ENCODE measurements at places on chromosomes 6 and 20. TPM values are rescaled to one million over a fixed set of nuclear protein-coding genes. Genes with fewer than 3 reads are reported as not detected.
A peak's percentile ranks its signal among the peaks of the same experiment; 100 is the strongest.

- no peak overlapping the region for H3K27ac ChIP-seq
- H3K36me3 ChIP-seq = no peaks in the 10 kb centered on the region
- DNase-seq = no peak
- H3K27me3 ChIP-seq = no peaks in the 10 kb centered on the region
- no peak overlapping the region for H3K4me3 ChIP-seq
- H3K4me1 ChIP-seq = no peaks in the 10 kb centered on the region
Measured at GRCh38 chr6:126127659-126128058, 141.3 kb downstream of the TRMT11 start.

The TTLL9 gene
- total RNA-seq = not detected

The IL17A gene
- not detected for total RNA-seq

DNA sequence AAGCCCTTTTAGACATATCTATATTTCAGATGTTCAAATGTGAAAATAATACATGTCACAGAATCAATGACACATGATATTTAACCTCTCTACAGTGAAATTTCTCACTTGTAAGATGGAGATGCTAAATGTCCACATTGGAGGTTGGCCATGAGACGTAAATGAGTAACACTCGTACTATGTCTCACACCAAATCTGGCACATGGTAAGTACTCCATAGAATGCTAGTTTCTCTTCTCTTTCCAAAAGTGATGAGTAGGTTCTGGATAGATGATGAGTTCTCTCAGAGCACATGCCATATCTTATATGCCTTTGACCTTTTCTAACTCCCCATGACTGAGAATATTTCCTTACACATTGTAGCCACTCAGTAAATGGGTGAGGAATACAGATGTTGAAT is 17.7 kb downstream of the GFOD1 start:
- no peak for DNase-seq
- no peaks in the 10 kb centered on the region for H3K27me3 ChIP-seq
- H3K36me3 ChIP-seq = no peaks in the 10 kb centered on the region
- H3K4me1 ChIP-seq = peaks cover 3% of the 10 kb centered on the region
- H3K4me3 ChIP-seq = no peak overlapping the region

- H3K36me3 ChIP-seq = no peaks in the 10 kb centered on the region
- H3K4me1 ChIP-seq = no peaks in the 10 kb centered on the region
- H3K27me3 ChIP-seq = peaks cover 4% of the 10 kb centered on the region
- H3K27ac ChIP-seq = no peak overlapping the region
- no peak overlapping the region for H3K4me3 ChIP-seq
Measured at GRCh38 chr6:12614456-12614855, 102.1 kb upstream of the PHACTR1 start.

The CCDC170 gene
- 0.54 TPM for total RNA-seq

DNA sequence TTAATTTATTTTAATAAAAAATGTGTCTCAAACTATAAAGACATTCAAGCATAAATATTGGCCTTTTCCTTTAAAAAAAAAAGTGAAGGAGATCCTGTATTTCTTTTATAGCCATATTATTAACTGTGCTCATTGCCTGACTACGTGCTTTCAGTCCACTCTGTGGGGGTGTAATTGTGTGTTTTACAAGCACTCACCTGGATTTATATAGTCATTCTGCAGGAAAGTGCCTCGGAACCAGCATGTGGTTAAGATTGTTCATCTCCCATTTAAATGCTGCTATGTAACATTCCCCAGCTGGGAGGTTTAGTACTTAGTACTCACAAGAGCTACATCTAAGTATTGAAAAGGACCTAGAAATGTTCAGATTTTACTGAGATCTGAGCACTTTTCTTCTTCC is 47.9 kb upstream of the SLC22A16 start:
- H3K27ac ChIP-seq = no peak overlapping the region
- H3K36me3 ChIP-seq = no peaks in the 10 kb centered on the region
- peaks cover 8% of the 10 kb centered on the region for H3K4me1 ChIP-seq

GRCh38 chr20:41507851-41508250 is 110.3 kb downstream of the CHD6 start:
- H3K27me3 ChIP-seq = no peaks in the 10 kb centered on the region
- H3K4me3 ChIP-seq = no peak overlapping the region
- H3K4me1 ChIP-seq = peaks cover 15% of the 10 kb centered on the region
- DNase-seq = no peak
- H3K27ac ChIP-seq = no peak overlapping the region

The LST1 gene
- not detected for total RNA-seq

The CFAP206 gene
- 0.28 TPM for total RNA-seq

GRCh38 chr20:61879303-61879620 is 186.4 kb downstream of the TAF4 start:
- H3K36me3 ChIP-seq = no peaks in the 10 kb centered on the region
- peaks cover 4% of the 10 kb centered on the region for H3K27me3 ChIP-seq
- no peaks in the 10 kb centered on the region for H3K4me1 ChIP-seq
- DNase-seq = no peak
- H3K4me3 ChIP-seq = no peak overlapping the region

- peak; percentile 75 for DNase-seq
- H3K27ac ChIP-seq = no peak overlapping the region
- no peaks in the 10 kb centered on the region for H3K27me3 ChIP-seq
- H3K4me3 ChIP-seq = peak overlapping the region; percentile 69
- no peaks in the 10 kb centered on the region for H3K36me3 ChIP-seq
- no peaks in the 10 kb centered on the region for H3K4me1 ChIP-seq
Measured at GRCh38 chr6:26553264-26553634, 15.1 kb downstream of the HMGN4 start.

GRCh38 chr6:47407300-47408281 is 70.0 kb upstream of the CD2AP start:
- no peak overlapping the region for H3K4me3 ChIP-seq
- no peaks in the 10 kb centered on the region for H3K4me1 ChIP-seq
- H3K27me3 ChIP-seq = no peaks in the 10 kb centered on the region
- DNase-seq = no peak

DNA sequence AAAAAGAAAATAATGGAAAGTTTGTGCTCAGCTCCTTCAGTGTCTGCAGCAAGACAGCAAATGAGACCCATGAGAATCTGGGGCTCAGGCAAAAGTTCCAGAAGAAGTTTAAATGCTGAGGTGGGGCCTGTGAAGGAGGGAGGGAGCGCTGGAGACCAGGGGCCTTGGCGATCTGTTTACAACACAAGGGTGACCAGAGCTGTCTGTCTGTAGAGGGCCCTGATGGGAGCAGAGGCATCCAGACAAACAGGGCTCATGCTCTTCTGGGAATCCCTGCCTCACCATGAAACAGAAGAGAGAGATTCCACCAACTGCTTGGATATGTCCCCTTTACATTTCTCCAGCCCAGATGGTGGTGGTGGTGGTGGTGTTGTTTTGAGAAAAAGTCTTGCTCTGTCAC is 79.3 kb upstream of the SHLD1 start:
- no peak overlapping the region for H3K4me3 ChIP-seq
- DNase-seq = no peak
- H3K4me1 ChIP-seq = peaks cover 2% of the 10 kb centered on the region

The TFB1M gene
- 28.1 TPM for total RNA-seq

DNA sequence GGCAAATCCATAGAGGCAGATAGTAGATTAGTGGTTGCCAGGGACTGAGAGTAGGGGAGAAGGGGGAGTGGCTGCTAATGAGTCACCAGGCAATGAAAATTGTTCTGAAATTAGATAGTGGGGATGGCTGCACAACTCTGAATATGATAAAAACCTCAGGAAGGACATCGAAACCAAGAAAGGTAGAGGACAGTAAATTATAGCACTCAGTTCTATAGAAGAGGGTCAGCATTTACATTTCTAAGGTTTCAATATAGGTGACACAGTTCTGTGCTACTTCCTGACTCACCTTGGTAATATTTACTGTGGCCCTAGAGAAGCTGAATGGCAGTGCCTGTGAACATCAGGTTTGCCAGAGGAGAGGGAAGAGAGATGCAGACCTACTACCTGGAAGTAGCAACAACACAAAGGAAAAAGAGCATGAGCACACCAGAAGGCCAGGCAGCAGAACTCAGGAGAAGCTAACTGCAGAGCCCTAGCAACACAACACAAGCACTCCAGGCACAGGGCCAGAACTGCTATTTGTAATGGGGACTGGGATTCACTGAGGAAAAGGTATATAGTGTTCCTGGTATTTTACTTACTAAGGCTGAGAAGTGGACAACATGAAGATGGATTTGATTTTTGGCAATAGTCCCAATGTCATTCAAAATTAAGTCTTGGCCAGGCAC is 75.9 kb downstream of the PLCG1 start:
- H3K27me3 ChIP-seq = no peaks in the 10 kb centered on the region
- H3K4me3 ChIP-seq = no peak overlapping the region
- no peaks in the 10 kb centered on the region for H3K36me3 ChIP-seq
- peak; percentile 48 for DNase-seq

The BPIFB1 gene
- total RNA-seq = not detected

The UFL1 gene
- 32.8 TPM for total RNA-seq

The TRIM10 gene
- not detected for total RNA-seq

DNA sequence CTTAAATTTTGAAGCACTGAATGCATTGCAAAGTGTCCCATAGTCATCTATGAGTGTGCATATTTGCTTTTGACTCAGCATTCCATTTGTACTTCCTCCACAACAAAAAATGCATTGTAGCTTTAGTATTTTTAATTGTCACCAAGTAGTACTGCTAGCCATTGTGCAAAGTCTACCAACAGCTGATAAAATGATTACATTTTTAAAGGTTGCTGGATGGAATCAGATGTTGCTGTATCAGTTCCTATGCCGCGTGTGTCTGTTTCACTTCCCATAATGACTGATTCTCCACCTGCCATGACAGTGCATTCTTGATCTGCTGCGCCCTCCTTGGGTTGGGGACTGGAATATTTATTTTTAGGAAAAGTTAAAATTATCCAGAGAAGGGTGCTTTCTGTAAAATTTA is 41.2 kb downstream of the SLX4IP start:
- no peaks in the 10 kb centered on the region for H3K27me3 ChIP-seq
- peak; percentile 51 for DNase-seq
- no peak overlapping the region for H3K4me3 ChIP-seq
- H3K36me3 ChIP-seq = 0 out of 2 replicates have a peak, but pooled peaks cover 1% of the 10 kb centered on the region

DNA sequence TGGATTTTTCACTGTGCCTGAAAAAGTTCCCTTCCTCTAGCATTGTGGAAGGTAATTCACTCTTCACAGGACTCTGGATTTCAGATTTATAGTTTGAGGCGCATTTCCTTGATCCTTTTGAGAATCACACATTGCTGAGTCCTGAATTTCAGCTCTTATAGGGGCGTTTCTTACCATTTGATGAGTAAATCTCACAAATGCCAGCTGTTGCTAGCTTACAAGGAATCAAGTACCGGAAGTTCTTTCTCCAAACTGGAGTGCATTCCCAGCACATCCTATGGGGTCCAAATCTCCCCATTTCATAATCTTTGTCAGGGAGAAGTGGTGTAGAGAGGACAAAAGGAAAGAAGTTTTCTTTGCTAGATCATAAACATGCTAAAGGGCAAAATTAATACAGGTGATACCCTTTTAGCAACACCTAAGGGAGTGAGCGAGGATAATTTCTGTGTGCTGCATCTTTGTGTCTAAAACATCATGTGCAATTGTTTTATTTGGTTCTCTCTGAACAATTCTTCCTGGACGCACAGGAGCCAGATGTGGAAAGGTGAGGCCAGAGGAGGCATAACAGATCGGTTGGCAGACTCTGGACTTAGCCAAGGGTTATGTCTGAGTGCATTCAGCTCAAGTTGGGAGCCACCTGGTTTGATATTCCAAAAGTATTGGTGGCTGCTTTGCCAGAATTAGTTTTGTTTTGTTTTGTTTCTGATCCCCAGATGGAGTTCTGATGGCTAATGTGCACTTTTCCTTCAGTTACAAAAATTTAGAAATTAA is 37.4 kb upstream of the EYA2 start:
- DNase-seq = peak; percentile 8
- no peak overlapping the region for H3K27ac ChIP-seq
- H3K4me3 ChIP-seq = no peak overlapping the region

GRCh38 chr6:2164481-2164880 is 80.9 kb downstream of the GMDS start:
- H3K4me3 ChIP-seq = no peak overlapping the region
- H3K27ac ChIP-seq = no peak overlapping the region
- H3K4me1 ChIP-seq = peaks cover 10% of the 10 kb centered on the region
- H3K27me3 ChIP-seq = no peaks in the 10 kb centered on the region
- no peaks in the 10 kb centered on the region for H3K36me3 ChIP-seq
- DNase-seq = no peak

DNA sequence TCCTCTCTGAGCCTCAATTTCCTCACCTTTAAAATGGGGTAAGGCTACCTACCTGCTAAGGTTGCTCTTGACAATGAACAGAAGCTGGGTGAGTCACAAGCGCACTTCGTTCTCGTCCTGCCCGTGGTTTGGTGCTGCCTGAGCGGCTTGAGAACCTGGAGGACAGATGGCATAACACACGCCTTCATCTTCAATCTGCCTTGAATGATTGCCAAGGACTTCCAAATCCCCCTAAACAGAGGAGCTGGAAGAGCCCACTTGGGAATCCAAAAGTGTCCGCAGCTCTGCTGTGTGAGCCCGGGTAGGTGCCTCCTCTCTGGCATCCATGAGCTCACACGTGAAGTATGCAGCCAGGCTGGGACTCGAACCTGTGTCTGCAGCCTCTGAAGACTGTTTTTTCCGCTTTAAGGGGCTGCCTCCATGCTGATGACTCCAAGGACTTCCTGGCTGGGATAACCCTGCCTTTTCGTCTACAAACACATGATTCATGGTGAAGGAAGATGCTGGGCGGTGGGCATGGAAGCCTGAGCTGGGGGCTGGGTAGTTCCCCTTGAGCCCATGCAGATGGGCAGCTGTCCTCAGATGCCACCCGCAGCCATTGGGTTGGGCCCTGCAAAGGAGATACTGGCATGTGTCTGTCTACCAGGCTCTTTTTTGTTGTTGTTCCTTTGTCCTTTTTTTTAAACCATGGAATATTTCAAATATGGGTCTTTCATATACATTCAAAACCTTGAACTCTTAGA is 25.3 kb upstream of the CSNK2A1 start:
- no peak for DNase-seq
- H3K27me3 ChIP-seq = peaks cover 56% of the 10 kb centered on the region
- H3K4me1 ChIP-seq = no peaks in the 10 kb centered on the region
- H3K4me3 ChIP-seq = no peak overlapping the region
- H3K36me3 ChIP-seq = no peaks in the 10 kb centered on the region

GRCh38 chr6:3007571-3007970 is 7.9 kb downstream of the NQO2 start:
- H3K36me3 ChIP-seq = peaks cover 32% of the 10 kb centered on the region
- H3K27me3 ChIP-seq = no peaks in the 10 kb centered on the region
- no peak overlapping the region for H3K27ac ChIP-seq
- DNase-seq = no peak
- no peak overlapping the region for H3K4me3 ChIP-seq

DNA sequence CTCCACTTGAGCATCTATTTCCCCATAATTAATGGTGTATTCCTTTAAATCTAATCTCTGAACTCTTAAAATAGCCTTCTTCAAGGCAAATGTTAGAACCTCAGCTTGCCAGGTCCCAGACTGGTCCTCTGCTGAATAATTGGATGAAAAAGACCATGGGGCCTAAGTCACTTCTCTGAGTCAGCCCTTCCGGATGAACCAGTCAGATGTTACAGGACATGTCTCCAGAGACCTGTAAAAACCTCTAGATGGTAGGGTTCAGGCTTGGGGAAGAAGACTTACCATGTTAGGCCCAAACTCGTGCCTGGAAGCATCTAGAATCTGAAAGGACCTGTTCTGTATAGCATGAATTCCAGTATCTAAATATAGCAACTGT is 97.3 kb downstream of the CDKAL1 start:
- H3K36me3 ChIP-seq = no peaks in the 10 kb centered on the region
- no peaks in the 10 kb centered on the region for H3K27me3 ChIP-seq
- DNase-seq = no peak
- no peak overlapping the region for H3K4me3 ChIP-seq

- no peak overlapping the region for H3K4me3 ChIP-seq
- H3K27ac ChIP-seq = no peak overlapping the region
- H3K4me1 ChIP-seq = 0 out of 2 replicates have a peak, but pooled peaks cover 3% of the 10 kb centered on the region
- H3K27me3 ChIP-seq = no peaks in the 10 kb centered on the region
Measured at GRCh38 chr6:143570147-143570853, 58.8 kb upstream of the FUCA2 start.
